ENCODE measurements at places on chromosomes 6 and 20. TPM values are rescaled to one million over a fixed set of nuclear protein-coding genes. Genes with fewer than 3 reads are reported as not detected.

Gene PTK6
- polyA plus RNA-seq = 0.56 TPM

DNA sequence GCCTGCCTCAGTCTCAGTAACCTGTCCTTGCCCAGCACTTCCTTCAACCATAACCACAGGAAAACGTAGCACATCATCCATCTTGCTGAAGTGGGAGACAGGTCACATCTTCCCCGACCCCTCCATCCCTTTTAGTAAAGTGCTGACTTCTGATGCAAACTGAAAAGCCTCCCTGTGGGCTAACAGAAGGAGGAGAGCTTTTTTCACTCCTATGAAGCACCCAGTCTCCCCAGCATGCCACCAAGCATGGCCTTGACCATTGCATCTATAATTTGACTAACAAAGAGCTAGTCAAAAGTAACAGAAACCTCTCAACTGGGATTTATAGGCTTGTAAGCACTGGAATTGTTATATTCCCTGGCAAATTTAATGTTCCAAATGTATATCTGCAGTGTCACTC is 288.9 kb upstream of the IRAK1BP1 start:
- no peak for DNase-seq

Gene DNAH8
- polyA plus RNA-seq = 0.90 TPM

DNA sequence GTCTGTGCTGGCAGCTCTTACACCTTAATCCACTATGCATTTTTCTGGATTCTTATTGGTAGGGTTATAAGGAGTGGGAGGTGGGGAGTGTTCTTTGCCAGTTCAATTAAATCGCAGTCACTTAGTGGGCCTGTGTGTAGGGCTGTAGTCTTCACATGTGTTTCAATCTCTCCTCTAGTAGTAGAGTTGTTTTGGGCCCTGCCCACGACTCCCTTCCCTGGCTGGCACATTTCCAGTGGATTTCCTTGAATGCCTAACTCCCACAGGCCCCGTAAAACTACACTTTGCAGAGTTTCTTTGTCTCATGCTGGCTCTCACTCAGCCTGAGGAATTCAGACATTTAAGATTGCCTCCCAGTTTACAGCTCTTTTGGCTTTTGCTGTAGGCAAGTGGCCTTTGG is 414.0 kb upstream of the OPRM1 start:
- peak; percentile 20 for DNase-seq

GRCh38 chr6:124203101-124203811 is 399.6 kb downstream of the NKAIN2 start:
- no peak for DNase-seq

Gene SLC17A2
- polyA plus RNA-seq = 0.42 TPM

Gene LRRN4
- polyA plus RNA-seq = 13.9 TPM

Gene IRF4
- 0.24 TPM for polyA plus RNA-seq

Gene SUMO4
- 0.62 TPM for polyA plus RNA-seq

DNA sequence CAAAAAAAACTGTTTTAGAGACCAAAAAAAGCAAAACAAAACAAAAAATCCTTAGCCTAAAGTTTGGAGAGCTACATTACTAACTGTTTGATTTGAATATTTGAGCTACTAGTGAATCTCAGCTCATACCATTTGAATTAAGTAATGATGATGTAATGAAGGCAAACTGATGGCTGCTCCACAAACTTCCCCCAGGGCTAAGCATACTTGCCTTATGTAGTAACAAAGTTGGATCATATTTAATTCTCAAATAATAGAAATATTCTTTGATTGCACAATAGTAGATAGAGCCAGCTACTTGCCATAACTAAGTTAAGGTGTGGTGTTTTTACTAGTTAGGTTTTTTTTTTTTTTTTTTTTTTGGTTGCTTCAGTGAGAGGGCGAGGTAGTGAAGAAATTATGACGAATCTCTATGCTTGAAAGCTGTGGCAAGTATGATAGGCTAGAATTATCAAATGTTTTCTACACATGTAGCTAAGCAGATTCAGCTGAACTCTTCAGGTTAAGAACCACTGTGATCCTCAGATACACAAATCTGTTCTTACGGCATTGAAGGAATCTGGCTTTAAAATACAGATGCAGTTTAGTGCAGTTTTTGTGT is 2.9 kb downstream of the RAB32 start:
- no peak for DNase-seq

Gene KIF25
- polyA plus RNA-seq = 0.30 TPM

GRCh38 chr20:40848526-40848925 is 159.5 kb upstream of the MAFB start:
- peak; percentile 30 for DNase-seq

GRCh38 chr6:34055223-34055933 is 90.5 kb downstream of the GRM4 start:
- peak; percentile 55 for DNase-seq

DNA sequence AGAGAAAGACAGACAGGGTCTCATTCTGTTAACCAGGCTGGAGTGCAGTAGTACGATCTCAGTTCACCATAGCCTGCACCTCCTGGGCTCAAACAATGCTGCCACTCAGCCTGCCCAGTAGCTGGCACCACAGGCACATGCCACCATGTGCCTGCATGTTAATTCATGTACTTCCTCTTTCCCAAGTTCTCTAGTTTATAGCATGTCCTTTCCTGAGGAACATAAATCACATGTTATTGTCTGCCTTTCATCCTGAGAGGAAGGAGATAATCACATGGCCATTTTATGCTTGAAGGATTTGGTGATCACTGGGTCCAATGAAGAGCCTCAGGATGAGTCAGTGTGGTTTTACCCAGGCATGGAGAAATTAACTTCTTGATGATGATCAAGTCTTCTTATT is 47.9 kb downstream of the COL11A2 start:
- no peak for DNase-seq

- DNase-seq = no peak
These were observed 89.4 kb downstream of the SLC16A10 start for GRCh38 chr6:111176760-111177099.

DNA sequence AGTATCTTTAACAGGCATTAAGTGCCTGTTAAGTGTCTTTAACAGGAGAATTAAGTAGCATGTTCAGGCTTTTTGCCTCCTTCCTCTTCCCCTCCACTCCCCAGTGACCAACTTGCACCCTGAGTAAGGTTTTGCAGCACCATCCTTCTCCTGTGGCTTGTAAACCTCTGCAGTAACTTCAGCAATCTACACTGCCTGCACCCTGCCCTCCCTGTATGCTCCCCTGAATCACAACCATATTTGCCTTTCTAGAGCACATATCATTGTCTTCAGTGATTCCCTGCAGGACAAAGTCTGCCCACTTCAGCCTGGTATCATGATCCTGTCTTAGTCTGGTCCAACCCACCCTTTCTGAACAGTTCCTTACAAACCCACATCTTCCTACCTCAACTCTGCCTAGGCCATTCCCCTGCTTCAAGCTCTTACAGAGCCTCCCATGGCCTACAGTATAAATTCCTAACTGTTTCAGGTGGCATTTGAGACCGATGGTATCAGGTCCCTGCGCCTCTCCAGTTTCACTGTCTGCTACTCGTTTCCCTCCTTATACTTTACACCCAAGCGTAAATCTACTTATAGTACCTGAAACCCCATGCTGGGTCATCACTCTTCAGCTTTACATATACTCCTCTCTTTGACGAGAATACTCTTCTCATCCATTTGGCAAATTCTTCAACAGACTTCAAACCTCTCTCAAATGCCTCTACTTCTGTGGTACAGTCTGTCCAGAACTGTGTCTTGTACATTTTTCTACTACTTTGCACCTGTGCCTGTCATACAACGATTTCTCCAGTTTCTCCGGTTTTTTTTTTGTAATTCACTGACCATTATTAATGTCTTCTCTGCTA is 69.8 kb downstream of the ZHX3 start:
- DNase-seq = no peak
